ENCODE measurements at places on chromosomes 12 and 14.

DNA sequence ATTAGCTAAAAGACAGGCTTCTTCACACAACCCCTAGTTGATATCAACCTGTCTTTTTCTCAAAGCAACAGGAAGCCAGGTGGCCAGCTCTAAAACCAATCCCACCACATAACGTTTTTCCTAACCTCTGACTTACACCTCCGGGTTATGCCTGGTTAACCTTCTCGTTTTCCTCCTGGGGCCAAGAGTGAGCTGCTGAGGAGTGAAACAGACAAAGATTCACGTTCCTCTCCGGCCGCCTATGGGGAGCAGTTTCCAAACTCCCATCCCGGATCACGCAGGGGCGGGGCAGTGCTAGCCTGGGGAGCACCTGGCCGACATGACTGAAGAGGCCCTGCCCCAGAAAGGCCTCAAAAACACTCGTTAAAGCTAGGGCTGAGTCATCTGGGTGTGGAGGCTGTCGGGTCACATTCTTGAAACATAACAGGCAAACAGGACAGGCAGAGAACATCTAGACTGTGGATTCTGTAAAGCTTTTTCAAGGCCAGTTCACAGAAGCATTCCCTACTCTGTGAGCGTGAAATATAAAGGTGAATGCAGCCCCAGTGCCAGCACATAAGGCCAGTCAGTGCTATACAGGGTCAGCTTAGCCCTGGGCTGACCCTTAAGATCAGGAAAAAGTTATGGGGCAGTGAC lies 25.9 kb upstream of the LGALS3 start:
- peak; percentile 58 for DNase-seq

- no peak for DNase-seq
Measured at GRCh38 chr14:69693145-69693544, 73.8 kb upstream of the SRSF5 start.

- DNase-seq: no peak
Measured at GRCh38 chr14:95460647-95461478, 55.6 kb downstream of the SYNE3 start.

DNA sequence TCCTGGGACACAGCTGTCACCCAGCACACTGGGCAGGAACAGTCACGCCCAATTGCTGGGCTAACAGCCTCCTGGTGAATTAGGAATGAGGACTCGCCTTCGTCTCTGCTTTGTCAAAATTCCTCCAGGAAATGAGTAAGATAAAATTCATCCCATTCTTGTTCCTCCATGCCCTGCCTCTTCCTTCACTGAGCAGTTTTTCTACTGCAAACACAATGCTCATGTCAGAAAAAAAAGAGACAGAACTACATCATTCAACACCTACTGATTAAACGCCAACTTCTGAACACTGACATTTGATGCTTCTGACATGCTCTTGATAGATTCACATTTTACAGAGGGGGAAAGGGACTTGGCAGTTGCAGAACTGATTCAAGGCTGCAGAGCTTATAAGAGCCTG lies 37.5 kb upstream of the DTX1 start:
- no peak for DNase-seq

DNA sequence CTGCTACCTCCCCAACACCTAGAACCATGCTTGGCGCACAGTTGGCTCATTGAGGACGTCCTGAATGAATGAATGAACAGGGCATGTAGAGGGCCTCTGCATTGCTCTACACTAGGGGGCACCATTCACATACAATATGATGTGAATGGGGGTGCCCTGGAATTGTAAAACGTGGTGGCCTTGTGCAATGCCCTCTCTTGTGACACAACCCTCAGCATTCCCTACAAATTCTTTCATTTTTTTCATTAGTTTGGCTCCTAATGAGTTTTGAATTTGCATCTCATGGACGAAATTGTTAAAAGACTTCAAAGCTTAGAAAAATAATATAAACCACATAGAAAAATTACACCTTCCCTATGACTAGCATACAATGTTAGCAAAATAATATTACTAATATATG lies 2.3 kb upstream of the DIO2 start:
- no peak for DNase-seq

DNA sequence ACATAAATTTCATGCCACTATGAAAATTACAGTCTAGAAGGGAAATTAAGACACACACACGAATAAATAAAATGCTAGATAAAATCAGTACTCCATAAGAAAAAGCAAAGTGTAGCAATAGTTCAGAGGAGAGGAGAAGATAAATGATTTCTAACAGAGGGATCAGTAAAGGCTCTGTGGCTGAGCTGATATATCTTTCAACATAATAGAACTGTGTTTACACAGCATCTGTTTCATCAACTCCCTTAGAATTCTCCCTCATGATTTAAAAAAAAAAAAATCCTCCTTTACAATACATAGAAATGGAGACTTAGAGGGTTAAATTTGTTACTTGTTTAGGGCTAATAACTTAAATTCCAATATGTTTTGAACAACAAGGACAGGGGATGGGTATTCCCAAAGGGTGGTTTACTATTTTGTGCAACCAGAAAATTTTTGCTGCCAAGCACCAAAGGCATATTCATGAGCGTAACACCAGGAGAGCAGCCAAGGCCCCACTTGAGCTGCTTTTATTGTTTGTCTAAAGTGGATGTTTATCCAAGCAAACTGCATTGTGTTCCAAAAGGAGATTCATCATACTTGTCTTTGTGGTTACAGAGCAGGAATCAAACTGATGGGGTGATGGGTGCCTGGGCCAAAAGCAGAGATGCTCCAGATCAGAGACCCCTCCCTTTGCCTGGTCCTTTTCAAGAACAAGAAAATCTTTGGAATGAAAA lies 162.7 kb downstream of the BMP4 start:
- no peak for DNase-seq

DNA sequence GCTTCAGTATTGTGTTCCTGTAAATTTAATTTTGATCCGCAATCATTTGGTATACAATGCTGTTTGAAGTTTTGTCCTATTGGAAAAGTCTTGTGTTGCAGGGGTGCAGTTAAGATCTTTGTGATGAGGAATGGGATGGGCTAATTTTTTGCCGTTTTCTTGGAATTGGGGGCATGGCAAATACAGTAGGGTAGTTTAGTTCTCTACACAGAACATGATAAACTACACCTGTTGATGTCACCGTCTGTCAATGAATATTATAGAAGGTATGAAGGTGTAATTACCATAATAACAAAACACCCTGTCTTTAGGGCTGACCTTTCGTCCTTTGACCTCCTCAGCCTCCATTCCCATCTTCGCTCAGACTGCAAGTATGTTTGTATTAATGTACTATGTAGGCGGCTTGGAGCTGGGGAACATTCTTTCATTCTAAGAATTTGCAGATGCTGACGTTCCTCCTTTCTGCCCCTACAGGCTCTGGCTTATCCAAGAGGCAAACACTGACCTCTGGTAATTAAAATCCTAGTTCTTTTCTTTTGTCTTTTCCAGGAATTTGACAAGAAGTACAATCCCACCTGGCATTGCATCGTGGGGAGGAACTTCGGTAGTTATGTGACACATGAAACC lies 1.7 kb downstream of the DYNLL1 start:
- DNase-seq: no peak

GRCh38 chr12:131260954-131261353 lies 307.2 kb downstream of the ADGRD1 start:
- no peak for DNase-seq

GRCh38 chr12:103848917-103849491 lies 8.0 kb upstream of the NT5DC3 start:
- DNase-seq: no peak

DNA sequence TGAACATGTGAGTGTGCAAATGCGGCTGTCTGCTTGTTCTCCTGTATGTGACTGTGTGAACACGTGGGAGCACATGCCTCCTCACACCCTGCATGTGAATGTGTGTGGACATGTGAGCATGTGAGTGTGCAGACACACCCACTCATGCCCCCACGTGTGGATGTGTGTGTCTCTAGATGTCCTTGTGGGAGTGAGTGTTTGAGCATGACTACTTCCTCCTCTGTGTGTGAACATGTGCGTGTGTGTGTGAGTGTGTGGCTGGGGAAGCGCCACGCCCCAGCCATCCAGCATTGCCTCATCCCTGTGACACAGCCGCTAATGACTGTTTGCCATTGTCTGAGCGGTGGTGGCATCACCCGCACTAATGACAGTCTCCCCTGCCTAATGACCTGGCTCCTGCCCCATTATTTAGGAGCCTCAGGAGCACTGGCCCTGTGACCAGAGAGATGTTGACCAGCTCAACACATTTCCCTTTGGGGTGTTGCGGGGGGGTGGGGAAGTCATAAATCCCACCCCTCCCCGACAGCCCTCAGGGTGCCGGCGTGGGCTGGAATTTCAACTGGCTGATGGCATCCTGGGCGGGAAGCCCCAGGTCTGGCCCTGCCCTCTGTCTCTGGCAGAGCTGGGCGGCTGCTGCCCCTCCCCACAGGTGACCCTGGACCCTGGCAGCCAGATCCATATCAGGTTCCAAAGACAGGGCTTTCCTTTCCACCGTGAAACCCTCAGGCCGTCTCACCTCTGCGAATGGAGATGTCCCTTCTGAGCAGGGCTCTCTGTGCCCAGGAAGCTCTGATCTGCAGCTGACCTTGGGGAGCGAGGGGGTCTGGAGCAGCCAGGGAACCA lies 11.5 kb upstream of the KRT80 start:
- DNase-seq: no peak

GRCh38 chr14:92998946-92999345 lies 76.0 kb downstream of the CHGA start:
- DNase-seq: no peak

DNA sequence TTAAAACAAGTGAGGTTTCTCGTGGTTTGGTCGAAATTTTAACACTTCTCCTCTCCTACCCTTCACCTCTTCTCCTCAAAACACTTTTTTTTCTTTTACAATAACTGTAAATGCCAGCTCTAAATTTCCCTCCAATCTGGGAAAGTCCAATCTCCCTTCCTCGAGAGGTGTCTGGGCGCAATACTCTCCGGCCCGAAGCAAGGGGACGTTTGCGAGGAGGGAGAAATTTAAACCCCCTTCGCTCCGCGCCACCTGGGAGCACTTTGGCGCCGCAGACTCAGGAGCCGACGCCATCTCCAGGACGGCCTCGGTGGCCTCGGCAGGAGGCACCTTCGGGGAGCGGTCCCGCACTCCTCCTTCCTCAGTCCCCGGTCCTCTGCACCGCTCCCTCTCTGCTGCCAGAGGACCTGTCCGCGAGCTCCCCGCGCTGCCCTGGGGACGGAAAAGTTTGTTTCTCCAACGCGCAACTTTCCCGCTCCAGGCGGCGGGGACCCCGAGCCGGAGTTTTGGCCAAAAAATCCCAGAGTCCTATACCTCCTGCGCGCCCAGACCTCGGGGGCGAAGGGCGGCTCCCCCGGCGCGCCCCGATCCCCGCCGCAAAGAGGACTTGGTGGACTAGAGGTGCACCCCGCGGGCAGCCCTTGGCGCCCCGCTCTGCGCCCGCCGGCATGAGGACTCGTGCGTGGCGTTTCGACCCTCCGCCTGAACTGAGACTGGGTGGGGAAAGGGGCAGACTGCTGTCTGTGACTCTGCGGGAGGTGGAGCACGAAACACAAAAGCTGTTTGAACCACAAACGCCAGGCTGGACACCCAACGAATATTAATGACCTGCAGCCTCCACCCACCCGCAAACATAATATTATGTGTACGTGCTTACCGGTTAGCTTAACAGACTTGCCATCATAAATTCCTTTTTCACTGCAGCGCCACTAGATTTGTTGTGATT lies 95.2 kb upstream of the HMGA2 start:
- no peak for DNase-seq

- DNase-seq: no peak
Measured at GRCh38 chr12:47110718-47111391, 31.1 kb upstream of the AMIGO2 start.

GRCh38 chr12:124403273-124403672 lies 108.4 kb downstream of the RFLNA start:
- no peak for DNase-seq

DNA sequence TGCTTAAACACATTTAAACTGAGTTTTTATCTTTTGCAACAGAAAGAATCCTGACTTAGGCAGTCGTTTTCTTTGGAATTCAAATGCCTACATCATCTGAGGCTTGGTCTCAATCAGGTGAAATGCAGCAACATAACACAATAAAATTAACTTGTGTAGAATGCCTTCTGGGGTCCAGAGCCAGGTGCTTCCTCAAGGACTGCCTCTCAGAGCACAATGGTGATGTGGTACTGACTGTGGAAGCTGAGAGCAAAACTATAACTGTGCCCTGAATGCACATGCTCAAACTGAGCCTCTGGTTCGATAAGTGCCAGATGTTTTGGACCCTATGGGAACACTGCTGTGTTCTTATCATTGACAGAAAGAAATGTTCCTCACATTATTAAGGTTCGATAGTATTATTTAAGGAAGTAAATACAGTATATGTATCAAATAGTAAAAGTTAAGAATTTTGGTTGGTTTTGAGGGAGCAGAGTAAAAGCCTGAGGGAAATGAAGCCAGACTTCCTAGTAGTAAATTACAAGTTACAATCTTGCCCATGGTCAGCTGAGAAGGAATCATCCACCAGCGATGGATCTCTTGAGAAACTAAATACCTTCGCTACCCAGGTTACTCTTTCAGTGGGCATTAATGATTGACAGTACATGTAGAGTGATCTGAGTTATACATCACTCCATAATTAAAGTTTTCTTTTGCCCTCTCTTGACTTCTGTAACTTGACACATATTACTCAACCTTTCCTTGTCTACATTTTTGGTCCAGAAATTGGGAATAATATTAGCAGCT lies 122.9 kb upstream of the ATP2B1 start:
- DNase-seq: no peak
